ENCODE measurements at places on chromosomes 6 and 20.

- H3K4me3 ChIP-seq, result no peak overlapping the region
- no peak for DNase-seq
These were observed 215.1 kb downstream of the DLL1 start for GRCh38 chr6:170075659-170076223.

GRCh38 chr20:64042054-64042781 lies 6.2 kb downstream of the C20orf204 start:
- peak overlapping the region; percentile 65 for H3K27ac ChIP-seq
- peak overlapping the region; percentile 50 for H3K4me3 ChIP-seq
- no peak for DNase-seq

DNA sequence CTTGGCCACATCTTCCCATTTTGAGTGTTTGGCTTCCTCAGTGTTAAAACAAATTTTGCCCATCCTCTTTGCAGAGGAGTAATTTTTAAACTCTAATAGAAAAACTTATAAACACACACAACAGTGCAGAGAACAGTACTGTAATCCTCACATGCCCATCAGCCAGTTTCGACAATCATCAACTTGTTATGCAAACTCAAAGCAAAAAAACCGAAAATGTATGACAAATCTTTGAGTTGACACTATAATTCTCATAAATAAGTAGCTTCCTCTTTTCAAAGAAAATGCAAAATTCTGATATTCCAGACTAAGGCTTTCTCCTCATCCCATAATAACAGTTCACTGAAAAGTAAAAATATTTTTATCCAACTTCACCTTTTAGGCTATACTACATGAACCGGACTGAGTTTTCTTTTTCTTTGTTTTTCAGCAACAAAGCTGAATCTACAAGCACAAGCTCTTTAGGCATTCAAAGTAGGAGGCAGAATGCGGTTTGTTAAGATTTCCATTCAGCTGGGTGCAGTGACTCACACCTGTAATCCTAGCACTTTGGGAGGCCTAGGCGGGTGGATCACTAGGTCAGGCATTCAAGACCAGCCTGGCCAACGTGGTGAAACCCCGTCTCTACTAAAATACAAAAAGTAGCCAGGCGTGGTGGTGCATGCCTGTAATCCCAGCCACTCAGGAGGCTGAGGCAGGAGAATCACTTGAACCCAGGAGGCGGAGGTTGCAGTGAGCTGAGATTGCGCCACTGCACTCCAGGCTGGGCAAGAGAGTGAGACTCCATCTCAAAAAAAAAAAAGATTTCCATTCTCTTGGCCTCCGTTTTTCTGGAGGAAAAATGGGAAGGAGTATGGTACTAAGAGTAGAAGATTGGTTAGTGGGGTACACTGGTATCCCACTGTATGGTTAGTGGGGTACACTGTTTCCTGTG lies 74.8 kb downstream of the GCNT2 start:
- no peaks in the 10 kb centered on the region for H3K36me3 ChIP-seq
- no peak for DNase-seq
- H3K27me3 ChIP-seq, result no peaks in the 10 kb centered on the region

DNA sequence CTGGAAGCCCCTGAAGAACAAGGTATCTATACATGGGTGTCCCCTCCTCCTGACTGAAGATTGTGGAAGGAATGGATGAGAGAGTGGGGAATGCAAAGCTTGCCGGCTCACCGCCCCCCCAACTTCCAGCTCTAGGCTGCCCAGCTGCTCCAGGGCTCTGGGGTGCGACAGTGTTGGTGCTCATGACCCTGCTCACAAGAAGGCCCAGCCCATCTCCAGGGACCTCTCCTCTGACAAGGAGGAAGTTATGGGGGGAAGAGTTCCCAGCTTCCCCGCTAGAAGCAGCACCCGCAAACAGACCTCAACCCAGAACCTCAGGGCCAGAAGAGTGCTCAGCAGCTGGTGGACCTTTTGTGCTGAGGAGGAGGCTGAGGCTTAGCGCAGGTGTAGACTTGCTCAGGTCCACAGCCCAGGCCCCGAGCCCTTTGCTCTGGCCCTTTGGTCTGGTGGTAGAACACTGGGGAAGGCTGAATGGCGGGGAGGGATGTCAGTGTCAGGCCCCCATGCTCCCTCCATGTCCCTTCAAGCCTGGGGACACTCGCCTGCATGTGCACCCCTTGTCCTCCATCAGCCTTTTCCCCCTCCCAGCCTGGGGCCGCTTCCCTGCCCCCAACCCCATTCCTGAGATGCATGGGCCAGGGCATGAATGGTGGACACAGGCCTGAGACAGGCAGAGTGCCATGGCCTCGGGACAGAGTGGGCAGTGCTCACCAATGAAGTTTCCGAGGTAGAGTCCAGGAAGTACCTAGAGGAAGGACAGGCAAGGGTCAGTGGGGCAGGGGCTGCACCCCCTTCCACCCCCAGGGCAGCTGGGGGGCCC lies 1.3 kb downstream of the DUSP15 start:
- peaks cover 12% of the 10 kb centered on the region for H3K4me1 ChIP-seq
- H3K27me3 ChIP-seq, result no peaks in the 10 kb centered on the region
- H3K4me3 ChIP-seq, result no peak overlapping the region
- no peaks in the 10 kb centered on the region for H3K36me3 ChIP-seq
- no peak overlapping the region for H3K27ac ChIP-seq

DNA sequence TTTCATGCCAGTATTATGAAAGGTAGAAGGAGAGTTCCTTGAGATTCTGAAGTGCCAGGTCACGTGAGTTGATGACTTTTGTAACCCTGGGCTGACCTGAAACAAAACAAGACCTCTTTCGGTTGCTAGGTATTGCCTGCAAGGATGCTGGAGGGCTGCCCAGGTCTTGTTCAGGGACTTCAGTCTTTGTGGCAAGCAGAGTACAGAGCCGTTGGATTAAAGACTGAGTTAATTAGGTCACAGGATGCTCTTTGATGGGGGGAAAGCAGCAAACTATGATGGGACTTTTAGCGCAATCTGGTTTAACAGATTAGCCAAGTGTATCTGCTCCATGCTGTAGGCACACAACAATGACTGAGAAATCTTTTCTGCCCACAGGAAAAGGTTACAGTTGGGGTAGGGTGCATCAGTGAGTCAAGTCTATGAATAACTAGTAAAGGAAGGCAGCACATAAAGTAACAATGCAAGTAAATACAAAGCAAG lies 12.8 kb upstream of the ELOVL5 start:
- no peak overlapping the region for H3K4me3 ChIP-seq
- H3K27me3 ChIP-seq, result no peaks in the 10 kb centered on the region
- no peak for DNase-seq
- H3K36me3 ChIP-seq, result no peaks in the 10 kb centered on the region
- peaks cover 7% of the 10 kb centered on the region for H3K4me1 ChIP-seq

GRCh38 chr6:162973980-162974379 lies 246.2 kb downstream of the PACRG start:
- no peak overlapping the region for H3K4me3 ChIP-seq
- H3K36me3 ChIP-seq, result no peaks in the 10 kb centered on the region
- DNase-seq, result no peak
- H3K27ac ChIP-seq, result no peak overlapping the region
- H3K4me1 ChIP-seq, result no peaks in the 10 kb centered on the region
- H3K27me3 ChIP-seq, result no peaks in the 10 kb centered on the region
